ENCODE measurements at places on chromosomes 2 and 18.

GRCh38 chr2:71498261-71498701 lies 44.9 kb downstream of the DYSF start:
- no peak for DNase-seq

- DNase-seq = no peak
Measured at GRCh38 chr18:78753240-78753639, 226.4 kb upstream of the SALL3 start.

GRCh38 chr2:106189325-106189724 lies 4.8 kb downstream of the UXS1 start:
- DNase-seq = no peak

- DNase-seq = no peak
Measured at GRCh38 chr2:86172610-86173009, 22.7 kb downstream of the IMMT start.

DNA sequence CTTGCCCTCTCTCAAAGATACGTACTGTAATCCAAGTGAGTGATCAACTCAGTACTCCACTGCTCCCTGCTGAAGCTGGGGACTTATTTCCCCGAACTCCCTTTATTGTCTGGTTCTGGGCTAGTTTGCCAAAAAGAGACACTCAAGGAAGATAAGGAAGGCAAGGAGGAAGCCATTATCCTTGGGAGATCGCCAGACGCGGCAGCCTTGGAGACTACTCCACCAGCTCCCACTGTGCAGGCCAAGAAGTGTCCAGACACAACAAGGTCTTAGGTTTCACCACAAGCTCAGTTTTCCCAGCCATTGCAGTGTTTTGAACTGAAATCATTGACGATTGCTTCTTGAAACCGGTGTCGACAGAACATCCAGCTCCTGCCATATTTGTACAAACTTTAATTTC lies 439.6 kb upstream of the UBE2E3 start:
- no peak for DNase-seq

DNA sequence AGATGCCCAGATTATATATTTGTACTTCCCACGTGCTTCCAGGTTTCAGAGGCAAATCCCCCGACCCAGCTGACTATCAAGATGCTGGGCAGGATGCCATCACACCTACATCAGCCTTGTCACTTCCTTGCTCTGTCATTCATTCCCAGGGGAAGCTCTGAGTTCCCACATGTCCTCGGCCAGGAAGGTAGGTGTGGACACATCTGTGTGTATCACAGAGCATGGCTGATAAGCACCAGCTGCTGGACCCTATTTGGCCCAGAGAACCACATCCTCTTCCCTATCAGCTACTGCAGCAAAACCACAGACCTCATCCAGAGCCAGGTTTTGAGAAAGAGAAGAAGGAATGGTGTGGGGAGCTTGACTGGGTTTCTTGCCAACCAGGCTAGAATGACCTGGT lies 31.9 kb upstream of the ITGA6 start:
- no peak for DNase-seq

DNA sequence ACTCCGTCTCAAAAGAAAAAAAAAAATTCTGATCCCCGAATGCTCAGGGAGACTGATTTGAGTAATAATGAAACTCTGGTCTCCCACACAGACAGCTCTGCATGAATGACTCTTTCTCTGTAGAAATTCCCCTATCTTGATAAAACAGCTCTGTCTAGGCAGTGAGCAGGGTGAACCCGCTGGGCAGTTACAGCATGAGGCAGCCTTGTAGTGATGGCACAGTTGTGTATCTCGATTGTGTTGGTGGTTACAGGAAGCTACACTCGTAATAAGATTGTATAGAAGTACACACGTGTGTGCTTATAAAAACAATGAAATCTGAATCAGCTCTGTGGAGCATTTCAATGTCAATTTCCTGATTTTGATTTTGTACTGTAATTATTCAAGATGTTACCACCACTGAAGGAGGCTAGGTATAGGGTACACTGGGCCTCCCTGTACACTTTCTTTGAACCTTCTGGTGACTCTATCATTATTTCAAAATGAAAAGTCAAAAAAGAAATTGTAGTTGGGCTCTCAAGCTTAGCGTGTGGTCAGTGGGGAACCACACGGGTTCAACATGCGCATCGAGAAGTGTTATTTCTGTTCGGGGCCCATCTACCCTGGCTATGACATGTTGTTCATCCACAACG lies 34.9 kb upstream of the ATP8B1 start:
- DNase-seq = no peak

DNA sequence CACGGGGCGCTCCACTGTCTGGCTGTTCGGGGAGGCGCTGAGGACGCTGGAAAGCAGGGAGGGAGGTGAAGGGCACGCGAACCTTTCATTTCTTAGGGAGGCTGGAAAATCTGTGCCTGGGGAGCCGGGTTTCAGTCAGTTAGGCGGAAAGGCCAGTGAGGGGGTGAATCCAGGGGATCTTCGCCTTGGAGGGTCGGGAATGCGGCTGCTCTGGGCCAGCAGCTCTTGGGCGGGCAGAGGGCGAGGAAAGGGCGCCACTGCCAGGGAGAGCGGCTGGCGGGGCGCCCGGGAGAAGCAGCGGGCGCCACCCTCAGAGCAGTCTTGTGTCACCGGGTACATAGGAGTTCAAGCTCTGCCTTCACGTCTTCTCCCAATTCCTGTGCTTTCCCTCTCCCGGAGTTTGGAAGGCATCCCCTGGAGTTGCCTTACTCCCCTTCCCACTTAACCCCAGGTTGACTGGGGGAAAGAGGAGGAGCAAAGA lies 1.4 kb downstream of the CCDC85A start:
- peak; percentile 3 for DNase-seq

DNA sequence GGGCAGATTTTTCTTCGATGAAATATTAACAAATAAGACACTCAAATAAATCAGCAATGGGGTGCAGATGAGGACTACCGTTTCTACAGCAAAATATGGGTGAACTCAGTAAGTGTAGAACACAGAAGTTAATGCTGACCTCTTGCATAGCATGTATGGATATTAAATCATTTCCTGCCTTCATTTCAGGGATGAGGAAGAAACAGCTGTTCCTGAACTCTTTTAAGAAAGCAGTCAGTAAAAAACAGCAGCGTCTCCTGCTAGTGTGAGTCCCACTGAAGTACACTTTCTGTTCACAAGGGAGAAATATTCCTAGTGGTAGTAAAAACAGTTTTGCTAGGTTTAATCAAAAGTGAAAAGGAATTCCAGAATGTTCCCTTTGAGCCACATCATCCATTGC lies 379.0 kb downstream of the ZEB2 start:
- DNase-seq = no peak

DNA sequence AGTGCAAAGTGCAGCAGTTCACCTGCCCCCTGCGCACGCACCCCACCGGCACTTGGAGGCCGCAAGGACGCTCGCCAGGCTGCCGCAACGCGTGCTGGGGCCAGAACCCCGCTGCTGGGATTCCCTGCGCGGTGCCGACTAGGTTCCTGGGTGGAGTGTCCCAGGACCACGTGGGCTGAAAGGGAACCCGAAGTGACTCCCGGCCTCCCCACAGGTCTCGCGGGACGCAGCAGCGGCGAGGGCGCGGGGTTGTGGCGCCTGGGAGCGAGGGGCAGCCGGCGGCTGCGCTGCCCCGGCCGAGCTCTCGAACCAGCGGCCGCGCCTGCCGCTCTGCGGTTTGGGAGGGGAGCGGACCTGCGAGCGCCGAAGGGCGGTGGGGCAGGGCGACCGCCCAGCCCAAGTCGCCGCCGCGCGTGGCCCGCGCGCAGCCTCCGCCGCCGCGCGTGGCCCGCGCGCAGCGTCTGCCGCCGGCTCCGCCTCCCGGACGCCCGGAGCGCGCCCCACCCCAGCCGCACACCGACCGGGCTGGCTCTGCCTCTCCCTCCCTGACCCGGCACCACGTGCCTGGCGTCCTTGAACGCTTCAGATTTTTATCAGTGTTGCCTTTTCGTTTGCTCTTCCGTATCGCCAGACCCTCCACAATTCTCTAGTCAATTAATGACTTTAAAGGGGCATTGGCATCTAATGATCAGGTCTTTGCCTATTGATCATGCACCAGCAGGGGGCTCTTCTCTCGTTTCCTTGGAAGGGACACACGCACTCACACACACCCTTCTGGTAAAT lies at the start of gene FTCDNL1:
TSS of gene FTCDNL1 (minus strand) at position 475 of the 783 bp plus-strand sequence. CDS start 2,230 bp downstream, outside the sequence.
- no peak for DNase-seq

GRCh38 chr2:24438106-24438505 lies 52.9 kb upstream of the NCOA1 start:
- DNase-seq = no peak

Data from DMS153 (cell line).